Activated T-cell treated with anti-CD3 and anti-CD28 coated beads, Interleukin-2, amount 50 U/mL, for 24 hours (primary cell): ENCODE measurements at places on chromosomes 16 and 17.

DNA sequence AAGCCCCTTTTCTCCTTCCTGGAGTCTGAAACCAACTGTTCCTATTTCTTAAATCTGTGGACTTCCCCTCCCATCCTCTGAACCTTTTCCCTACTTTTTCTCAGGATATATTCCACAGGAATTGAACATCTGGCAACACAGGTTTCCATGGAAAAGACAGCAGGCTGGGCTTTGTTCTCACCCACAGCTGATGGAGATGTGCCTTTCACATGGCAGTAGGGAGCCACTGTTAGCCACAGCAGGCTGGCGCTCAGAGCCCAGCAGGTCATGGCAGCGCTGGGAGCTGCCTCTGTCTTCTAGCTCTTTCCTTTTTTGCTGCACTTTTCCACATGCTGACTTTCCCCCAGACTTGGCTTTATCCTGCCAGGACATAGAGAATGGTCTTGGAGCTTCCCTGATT is 116.4 kb upstream of the NLRP1 start:
- no peak for DNase-seq

DNA sequence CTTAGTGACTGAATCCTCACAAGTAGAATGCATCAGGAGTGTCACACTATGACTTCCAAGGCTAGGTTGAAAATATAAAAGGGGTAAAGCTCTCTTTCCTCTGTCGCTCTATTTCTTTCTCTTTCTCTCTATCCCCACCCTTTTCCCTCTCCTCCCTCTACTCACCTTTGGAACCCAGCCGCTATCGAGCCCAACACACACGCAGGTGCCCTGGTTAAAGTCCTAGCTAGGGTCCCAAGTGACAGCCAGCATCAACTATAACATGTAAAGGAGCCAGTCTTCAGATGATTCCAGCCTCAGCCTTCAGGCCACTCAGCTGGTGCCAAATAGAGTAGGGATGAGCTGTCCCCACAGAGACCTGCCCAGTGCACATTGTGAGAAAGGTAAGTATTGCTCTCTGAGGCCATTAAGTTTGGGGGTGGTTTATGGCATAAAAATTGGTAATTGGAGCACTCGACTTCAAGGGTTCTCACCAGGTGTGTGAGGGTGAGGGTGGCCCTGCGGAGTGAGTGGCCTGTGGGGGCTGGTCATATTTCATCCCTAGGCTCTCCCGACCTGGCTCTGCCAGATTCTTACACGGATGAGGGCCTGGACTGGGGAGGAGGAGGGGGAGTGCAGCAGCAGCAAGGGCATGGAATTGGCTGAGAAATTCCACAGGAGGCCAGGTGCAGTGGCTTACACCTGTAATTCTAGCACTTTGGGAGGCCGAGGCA is 14.9 kb upstream of the C16orf54 start:
- no peak for DNase-seq

DNA sequence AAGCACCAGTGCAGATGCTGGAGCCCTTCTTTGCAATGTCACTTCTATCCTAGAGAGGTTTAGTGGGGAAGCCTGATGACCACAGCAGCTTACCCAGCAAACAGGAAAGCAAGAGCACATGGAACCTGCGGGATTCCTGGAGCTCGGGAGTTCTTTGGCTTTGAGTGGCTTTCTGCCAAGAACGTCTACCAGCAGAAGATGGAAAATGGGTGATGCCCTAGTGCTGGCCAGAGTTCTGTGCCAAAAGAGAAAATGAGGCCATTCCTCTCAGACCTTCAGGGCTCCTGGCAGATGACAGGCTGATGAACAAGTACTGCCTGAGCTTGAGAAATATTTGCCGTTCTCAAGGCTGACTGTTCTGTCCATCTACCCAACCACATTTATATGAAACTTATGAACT is 332.1 kb upstream of the CCL2 start:
- DNase-seq: no peak

GRCh38 chr17:58637011-58637570 is 54.8 kb downstream of the TEX14 start:
- no peak for DNase-seq

GRCh38 chr17:49925921-49926320 is 43.1 kb upstream of the DLX4 start:
- DNase-seq: no peak

- peak; percentile 45 for DNase-seq
Measured at GRCh38 chr16:82263521-82264143, 93.6 kb upstream of the MPHOSPH6 start.

DNA sequence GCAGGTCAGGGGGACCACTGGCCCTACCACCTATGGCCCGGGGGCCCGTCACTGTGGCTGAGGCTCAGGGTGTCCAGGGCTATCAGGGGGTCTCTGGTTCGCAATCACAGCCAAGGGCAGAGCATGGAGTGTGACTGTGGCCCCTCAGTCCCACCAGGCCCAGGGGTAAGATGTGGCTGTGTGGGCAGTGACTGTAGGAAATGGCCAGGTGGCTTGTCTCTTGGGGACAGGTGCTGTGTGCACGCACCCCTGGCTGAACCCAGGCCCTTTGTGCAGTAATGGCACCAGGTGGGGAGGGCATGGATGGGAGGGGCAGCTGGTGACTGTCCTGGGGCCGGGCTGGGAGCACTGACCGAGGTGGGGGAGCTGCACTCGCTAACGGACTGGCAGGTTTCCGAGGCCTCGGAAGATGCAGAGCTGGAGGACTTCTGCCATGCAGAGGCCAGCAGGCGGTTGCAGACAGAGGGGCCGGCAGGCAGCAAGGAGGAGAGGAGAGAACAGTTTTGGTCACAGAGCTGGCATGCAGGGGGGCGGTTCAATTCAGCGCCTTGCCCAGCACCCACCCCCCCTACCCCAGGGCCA is 18.8 kb downstream of the IL34 start:
- DNase-seq: no peak

DNA sequence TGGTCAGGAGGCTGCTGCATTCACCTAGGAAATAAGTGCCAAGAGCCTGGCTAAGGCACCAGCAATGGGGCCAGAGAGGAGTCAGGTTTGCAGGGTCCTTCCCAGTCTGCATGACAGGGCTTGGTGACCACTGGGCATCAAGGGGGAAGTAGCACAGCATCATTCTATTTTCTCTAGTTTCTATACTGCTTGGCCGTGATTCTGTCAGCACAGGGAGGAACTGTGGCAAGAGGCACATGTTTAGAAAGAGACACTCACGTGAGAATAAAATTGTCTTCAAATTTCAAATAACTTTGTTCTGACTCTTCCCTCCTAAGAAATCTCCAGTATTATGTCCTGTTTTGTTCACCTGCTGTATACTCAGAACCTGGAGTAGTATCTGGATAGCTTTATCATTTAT is 37.8 kb downstream of the ERN1 start:
- no peak for DNase-seq

DNA sequence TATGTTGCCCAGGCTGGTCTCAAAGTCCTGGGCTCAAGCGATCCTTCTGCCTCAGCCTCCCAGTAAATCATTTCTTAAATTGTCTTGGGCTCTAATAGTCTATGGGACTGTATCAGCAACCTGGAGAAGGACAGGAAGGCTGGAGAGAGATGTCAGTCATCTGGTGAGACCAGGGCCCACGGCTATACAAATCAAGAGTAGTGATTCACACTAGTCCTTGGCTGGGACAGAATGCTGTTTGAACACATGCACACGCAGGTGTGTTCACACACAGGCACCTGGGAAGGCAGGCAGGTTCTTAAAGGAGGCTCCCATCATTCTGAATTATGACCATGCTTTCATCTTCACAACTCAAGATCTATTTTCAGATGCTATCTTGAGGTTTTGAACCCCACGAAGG is 14.1 kb downstream of the NQO1 start:
- no peak for DNase-seq
